NCI-H1417 treated with DMSO at 0.1 percent for 48 hours (cell line): ENCODE measurements at places on chromosomes 16 and 17.

- DNase-seq = no peak
These were observed 119.7 kb downstream of the RAB11FIP4 start for GRCh38 chr17:31511195-31511578.

DNA sequence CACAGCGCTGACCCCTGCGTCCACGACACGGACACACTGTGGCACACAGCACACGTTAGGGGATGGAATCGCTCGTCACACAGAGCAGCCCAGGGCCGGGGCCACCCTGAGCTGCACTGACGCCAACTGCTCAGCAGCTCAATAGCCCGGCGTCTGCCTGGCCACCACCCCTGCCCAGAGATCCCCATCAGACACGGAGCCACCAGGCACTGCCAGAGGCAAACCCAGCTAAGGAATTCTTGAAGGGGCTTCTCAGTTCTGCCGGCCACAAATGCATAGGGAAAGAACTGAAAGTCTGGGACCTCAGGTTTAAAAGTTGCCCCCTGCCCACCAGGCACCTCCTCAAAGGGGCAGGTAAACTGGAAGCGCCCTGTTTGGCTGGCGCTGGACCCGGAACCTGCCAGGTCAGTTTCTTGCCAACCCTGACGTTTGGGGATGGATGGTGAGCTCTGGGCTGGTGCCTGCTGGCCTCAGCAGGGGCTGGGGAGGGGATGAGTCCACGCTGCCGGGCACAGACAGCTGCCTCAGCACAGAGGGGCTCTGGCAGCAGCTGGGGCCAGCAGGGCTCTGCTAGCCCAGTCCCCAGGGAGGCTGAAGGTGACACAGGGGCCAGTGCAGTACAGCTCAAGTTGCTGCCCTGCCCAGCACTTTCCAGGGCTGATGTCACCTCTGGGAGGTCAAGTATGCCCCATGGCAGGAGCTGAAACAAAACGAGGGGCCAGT, 33.2 kb downstream of the TIMM22 start:
- DNase-seq = no peak

DNA sequence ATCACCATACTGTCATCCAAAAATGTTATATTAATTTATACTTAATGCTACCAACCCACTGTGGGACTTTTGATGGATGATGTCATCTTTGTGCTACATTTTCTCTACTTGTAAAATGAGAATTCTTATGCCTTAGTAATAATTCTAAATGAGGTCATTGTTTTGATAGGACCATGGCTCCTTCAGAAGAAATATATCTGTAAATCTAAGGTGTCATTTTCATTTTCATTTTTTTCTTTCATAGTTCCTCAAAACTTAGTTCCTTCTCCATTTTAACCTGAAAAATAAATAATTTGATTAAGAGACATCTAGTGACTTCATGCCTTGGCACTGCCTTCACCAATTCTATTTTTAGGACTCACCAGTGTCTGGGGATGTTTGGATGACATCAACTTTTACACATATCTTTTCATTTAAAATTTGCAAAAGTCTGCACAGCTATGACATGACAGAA, 48.7 kb downstream of the GPRC5B start:
- DNase-seq = no peak

DNA sequence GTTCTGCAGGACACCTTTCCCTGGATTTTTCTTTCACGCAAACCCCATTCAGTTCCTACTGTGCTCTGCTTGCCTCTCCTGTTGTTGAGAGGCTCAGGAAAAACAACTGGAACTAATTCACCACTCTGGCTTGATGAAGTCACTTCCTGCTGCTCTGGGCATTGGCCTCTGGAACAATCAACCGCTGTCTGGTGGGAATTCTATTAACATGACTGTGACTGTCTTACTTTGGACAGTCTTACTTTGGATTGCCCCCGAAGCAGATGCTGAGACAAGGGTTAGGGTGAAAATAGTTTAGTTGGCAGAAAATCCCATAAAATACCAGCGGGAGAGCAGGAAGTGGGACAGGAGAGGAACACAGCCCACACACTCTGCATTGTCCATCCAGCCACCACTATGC, 90.0 kb upstream of the HSBP1 start:
- no peak for DNase-seq

DNA sequence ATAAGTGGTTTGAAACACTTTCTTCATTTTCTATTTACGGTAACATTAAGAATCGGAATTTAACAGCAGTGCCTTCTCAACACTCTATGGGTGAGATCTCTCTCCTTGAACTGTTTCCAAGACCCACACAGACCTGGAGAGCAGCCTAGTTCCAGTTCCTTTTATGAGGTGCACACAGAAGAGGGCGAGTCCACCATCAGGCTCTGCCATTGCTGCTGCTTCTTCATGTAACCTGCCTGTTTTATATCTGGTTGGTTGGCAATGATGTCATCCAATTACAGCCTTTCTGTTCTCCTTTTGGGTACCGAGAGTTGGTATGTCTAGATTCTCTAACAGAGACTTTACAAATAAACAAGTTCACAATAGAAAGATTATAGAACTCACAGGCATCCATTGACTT, 225.7 kb downstream of the UTP18 start:
- no peak for DNase-seq

- no peak for DNase-seq
These were observed 17.8 kb upstream of the SLC6A4 start for GRCh38 chr17:30253312-30253711.

GRCh38 chr17:30336369-30337171, 2.7 kb upstream of the TMIGD1 start:
- DNase-seq = no peak

- DNase-seq = no peak
These were observed 998 bp upstream of the PRKCA start for GRCh38 chr17:66301367-66301863.

- no peak for DNase-seq
These were observed 135.4 kb downstream of the HS3ST3B1 start for GRCh38 chr17:14436266-14436665.

DNA sequence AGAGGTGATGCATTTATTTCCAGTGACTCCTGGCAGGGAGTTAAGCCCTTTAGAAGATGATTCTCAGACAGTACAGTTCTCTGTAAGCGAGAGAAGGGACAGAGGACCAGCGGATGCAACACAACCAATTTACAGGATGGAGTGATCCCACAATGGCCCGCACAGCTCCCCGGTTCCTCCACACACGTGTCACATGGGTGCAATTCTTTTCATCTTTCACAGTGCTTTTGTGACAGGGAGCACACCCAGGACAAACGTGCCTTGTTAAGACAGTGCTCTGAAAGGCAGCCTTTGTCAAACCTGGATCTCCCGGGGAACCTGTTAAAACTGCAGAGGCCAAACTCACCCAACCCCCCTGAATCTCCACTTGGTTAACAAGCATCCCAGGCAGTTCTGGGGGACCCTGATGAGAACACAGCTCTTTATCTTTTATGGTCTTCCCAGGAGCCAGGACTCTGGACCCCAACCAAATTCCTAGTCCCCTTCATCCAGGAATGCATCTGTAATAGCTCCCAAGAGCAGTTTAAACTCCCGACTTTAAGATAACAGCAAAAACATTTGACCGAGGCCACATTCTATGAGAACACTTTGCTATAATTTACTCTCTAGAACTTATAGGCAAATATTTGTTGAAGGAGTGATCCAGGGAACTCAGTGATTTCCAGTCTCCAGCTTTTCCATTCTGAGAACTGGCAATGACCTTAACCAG, 134.9 kb upstream of the CDH5 start:
- no peak for DNase-seq

GRCh38 chr16:52128361-52128760, 418.6 kb downstream of the TOX3 start:
- no peak for DNase-seq
